ENCODE measurements at places on chromosomes 4 and X.

- DNase-seq, result no peak
Observed at GRCh38 chr4:145716200-145716599, 36.3 kb downstream of the C4orf51 start.

DNA sequence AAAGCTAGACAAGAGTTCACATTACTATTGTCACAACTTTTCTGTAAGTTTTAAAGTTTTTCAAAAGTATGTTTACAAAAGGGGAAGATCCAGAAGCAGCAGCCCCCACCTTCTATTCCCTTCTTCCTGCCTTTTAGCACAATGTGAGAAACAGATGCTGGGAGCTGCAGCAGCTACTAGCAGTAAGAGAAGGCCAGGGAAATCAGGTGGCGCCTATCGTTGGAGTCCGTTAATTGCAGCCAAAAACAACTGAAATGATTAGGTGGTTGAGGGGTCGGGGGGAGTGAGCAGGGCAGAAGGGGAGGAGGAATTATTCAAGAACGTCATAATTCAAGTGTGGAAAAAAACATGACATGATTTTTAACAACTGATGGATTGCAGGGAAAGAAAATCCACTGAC, 27.4 kb downstream of the FRYL start:
- no peak for DNase-seq

GRCh38 chrX:15576019-15576418, 24.7 kb downstream of the ACE2 start:
- DNase-seq, result no peak

GRCh38 chrX:147848543-147849443, 62.9 kb upstream of the FMR1 start:
- DNase-seq, result no peak

DNA sequence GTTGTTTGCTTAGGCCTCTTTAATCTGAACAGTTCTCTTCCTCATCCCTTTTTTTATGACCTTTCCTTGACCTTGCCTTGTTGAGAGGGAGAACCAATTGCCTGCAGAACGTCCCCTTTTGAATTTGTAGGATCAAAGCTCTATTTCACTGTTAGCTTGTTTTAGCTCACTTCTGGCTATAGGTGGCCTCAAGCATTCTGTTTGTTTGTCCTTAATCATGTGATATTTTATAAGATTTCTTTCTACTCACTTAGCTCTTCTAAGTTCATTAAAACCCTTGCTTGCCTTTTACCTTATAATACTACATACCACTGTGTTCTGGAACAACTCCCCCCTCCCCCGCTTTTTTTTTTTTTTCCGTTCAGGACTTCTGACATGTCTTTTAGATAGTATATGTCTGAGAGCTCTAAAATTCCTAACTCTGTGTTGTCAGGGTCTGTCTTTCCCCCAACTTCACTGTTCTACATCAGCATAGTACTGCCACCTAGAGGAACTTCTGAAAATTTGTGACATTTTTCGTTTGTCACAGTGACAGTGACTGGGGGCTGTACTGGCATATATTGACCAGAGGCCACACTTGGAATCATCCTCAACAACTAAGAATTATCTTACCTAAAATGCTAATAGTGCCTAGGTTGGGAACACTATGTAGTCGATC, 128.5 kb downstream of the LARP7 start:
- no peak for DNase-seq

DNA sequence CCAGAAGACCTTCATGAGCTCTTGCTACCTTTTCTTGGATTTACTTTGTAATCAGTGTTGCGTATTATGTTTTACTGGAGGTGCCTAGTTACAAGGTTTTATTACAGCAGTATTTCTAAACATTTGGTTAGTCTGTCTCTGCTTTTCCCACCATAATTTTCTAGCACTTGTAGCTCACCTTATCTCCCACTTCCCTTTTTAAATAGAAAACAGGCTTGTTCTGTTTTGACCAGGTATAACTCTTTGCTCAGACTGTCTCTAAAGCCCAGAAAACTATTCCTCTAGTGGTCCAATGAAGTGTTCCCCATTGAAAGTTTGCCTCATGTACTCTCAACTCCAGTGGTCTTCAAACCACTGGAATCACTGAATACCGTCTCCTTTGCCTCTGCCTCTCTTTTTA, 43.9 kb downstream of the AFF1 start:
- DNase-seq, result no peak

GRCh38 chrX:30308263-30309138, 689 bp downstream of the NR0B1 start:
- no peak for DNase-seq

DNA sequence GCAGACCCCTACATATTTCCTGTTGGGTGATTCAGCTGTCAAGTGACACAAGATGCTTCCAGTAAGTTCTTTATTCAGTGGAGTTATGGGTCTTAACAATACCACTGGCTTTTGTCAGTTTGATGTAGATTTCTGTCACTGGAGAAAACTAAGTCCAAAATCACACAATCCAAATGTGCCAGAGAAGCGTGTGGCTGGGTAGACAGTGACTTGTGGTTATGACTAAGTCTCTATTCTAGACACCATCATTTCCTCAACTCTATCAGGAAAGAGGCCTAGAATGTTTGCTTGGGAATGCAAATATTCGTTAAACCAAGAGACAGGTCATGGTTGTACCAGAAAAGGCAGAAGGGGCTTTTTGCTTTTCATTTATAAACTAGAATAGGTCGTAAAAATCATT, 54.4 kb upstream of the HS3ST1 start:
- DNase-seq, result no peak

DNA sequence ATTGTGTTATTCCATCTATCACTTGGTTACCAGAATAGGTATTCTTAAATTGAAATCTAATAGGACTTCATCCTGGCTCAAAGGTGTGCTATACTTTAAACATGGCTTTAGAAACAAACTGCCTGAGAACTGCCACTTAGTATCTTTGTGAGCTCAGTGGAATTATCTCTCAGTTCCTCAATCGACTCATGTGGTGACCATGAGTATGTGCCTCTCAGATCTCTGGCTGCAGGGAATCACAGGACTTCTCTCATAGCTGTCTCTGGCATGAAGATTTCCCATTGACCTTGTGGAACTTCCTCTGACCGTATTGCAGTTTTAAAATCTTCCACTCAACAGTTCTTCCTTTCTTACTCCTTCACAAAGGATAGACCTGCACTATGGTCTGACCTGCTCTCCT, 681.9 kb upstream of the BOD1L1 start:
- DNase-seq, result no peak

DNA sequence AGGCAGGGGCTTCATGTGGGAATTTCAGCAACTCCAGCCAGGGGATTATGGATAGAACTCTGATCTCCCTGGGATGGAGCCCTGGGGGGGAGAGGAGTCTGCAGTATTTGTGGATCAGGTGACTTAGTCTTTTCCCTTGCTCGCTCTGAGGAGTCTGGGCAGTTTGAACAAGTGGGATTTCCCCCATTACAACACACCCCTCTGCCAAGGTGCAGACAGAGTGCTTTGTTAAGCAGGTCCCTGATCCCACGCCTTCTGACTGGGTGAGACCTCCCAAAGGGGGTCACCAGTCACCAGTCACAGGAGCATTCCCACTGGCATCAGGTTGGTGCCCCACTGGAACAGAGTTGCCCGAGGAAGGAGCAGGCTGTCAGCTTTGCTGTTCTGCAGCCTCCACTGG, 123.9 kb downstream of the LHFPL1 start:
- DNase-seq, result no peak

- no peak for DNase-seq
Observed at GRCh38 chr4:106715825-106716224, 320.3 kb downstream of the DKK2 start.

GRCh38 chrX:1398431-1399340, 6.8 kb upstream of the SLC25A6 start:
- DNase-seq, result no peak

- no peak for DNase-seq
Observed at GRCh38 chr4:168514249-168514852, 17.5 kb downstream of the PALLD start.

GRCh38 chrX:38992441-38993096, 191.3 kb downstream of the MID1IP1 start:
- no peak for DNase-seq

GRCh38 chr4:7768736-7769135, 170.9 kb downstream of the AFAP1 start:
- DNase-seq, result no peak

- no peak for DNase-seq
Observed at GRCh38 chr4:118799231-118799942, 36.5 kb downstream of the SEC24D start.

- no peak for DNase-seq
Observed at GRCh38 chrX:11557120-11557519, 108.6 kb downstream of the ARHGAP6 start.

DNA sequence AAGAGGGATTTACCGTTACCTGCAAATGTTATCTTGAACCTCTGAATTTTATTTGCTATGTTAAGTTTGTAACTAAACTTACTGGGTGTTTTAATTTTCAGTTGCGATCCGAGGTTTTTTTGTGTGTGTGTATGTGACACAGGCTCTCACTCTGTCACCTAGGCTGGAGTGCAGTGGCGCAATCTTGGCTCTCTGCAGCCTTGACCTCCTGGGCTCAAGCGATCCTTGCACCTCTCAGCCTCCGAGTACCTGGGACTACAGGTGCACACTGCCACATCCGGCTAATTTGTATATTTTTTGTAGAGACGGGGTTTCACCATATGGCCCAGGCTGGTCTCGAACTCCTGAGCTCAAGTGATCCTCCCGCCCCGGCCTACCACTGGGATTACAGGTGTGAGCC, 18.5 kb downstream of the PDK3 start:
- no peak for DNase-seq

DNA sequence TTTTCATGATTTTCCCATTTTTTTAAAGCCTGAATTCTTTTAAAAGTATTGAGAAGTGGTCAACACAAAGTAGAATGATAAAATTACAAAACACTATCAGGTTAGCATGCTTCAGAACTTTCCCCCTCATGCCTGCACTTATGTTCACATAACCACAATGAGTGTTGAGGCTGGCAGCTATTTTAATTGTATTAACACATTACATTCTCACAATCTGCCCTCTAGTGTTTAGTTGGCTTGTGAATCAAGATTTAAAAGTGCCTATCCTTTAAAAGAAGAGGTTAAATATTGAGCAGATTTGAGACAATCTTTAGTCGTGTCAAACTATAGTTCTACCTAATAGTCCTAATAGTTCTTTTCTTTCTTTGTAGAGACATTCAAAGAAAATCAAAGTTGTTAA, 93.6 kb upstream of the NAP1L5 start:
- DNase-seq, result no peak

DNA sequence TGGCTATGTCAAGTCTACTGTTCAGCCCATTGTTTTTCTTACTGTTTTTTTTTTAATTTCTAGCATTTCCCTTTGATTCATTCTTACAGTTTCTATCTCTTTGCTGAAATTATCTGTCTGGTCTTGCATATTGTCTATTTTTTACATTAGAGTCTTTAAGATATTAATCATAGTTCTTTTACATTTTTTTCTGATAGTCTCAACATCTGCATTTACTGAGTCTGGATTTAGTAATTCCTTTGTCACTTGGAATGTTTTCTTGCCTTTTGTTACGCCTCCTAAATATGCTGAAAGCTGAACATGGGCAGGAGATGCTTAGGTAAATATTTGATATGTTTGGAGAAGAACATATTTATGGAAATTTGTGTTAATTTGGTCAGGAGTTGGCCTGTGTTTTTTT, 10.4 kb downstream of the JADE3 start:
- no peak for DNase-seq
